NCI-H510A (cell line): ENCODE measurements at places on chromosomes 1 and 21.

GRCh38 chr1:207904391-207904790 lies 6.5 kb downstream of the CD34 start:
- DNase-seq = no peak

DNA sequence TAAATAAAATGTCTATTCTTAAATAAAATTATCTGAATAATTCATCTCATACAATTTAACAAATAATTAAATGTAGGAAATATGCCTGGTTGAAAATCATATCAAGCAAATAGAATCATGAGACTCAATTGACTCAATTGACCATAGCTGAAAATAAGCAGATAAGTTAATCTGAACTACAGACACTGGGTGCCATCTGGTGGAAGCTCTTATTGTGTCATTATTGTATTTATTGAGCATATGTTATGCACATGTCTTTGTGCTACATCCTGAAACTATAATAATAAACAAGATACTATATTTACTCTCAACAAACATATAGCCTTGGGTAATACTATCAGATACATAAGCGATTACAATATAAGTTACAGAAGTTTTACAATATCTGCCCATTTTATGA lies 41.0 kb downstream of the BRINP3 start:
- no peak for DNase-seq

- no peak for DNase-seq
These were observed 41.2 kb downstream of the LPAR3 start for GRCh38 chr1:84851839-84852238.

DNA sequence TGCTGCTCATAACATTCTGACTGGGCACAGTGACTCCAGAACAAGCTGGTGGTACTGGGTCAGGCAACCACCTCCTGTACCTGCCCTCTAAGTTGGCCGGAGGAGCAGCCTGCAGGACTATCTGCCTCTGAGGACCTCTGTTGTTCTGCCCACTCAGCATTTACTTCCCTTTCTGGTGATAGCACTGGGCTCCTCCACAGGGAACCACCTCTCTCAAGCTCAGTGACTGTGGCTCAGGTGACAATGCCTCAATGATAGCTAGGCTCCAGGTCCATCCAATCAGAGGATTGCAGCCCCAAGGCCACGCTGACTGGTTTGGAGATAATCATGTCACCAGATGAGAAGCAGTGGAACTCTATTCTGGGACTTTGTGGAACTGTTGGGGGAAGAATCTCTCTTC lies 15.8 kb downstream of the SLC41A1 start:
- no peak for DNase-seq

DNA sequence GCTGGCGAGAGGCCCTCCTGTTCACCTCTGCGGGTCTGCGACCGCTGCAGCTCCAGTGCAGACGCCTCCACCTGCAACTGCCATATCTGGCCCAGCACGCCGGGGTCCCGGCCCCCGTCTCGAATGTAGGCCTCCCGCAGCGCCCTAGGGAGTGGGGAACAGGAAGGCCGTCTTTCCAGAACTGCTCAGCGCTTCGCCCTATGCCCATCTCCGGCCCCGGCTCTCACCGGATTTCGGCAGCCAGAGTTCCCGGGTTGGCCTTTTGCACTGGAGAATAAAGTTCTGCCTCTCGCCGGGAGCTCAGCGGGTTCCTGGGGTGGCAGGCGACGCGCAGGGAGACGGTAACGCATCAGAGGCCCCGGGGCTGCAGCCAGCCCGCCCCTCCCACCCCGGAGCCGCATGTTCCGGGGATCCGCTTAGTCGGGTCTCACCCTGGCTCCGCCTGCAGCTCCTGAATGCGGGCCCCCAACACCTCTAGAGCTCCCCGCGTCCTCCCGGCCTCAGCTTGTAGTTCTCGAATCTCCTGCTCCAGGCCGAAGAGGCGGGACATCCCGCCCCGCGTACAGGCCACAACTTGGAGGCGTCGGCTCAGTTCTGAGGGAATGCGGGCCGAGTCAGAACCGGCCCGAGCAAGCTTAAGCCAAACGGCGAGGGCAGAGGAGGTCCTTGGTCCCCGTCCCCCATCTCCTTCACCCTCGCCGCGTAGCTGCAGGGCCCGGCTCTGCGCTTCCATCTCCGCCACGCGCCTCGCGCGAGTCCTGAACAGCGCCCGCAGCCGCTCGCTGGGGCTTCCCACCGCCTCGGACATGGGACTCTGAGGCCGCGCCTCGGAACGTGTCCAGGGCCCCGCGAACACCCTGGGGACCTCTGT lies 1.1 kb downstream of the CCDC17 start:
- no peak for DNase-seq

DNA sequence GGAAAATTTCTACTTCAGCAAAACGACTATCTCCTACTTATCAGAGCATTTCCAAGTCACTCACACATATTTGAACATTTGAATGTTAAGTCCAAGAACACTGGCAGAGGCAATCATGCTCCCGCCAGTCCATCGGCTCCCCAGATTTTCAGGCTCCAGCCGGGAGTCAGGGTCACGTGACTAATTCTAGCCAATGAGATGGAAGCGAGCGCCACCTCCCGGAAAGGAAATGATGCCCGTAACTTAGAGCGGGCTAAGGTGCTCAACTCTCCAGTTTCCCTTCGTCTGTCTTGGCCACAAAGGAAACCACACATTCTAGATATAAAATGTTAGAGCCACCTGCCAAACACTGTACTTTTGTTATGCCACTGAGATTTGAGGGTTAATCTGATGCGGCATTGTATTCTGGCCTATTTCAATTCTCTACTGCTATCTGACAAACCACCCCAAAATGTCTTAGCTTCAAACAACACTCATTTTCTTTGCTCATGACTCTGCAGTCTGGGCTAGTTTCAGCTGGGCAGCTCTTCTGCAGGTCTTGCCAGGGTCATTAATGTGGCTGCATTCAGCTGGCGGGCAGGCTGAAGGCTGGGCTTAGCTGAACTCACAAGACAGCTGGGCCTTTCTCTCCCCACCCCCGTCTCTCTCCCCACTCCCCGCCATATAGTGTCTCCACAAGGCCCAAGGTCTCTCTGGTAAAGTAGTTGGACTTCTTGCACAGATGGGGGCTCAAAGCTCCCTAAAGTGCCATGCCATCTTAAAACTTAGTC lies 16.5 kb upstream of the LHX4 start:
- no peak for DNase-seq

DNA sequence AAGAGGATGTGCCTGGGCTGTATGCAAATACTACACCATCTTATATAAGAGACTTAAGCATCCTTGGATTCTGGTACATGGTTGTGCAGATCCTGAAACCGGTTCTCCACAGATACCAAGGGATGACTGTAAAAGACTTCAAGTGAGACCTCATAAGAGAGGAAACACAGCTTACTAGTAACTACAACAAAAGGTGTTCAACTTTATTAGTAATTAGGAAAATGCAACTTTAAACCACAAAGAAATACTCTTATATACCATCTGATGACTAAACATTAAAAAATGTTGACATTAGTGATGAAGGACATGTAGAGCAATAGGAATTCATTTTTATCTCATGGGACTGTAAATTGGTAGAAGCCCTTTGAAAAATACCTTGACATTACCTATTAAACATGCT lies 102.7 kb downstream of the RASAL2 start:
- no peak for DNase-seq

- DNase-seq = no peak
These were observed 38.3 kb downstream of the GALNT2 start for GRCh38 chr1:230105245-230105753.

DNA sequence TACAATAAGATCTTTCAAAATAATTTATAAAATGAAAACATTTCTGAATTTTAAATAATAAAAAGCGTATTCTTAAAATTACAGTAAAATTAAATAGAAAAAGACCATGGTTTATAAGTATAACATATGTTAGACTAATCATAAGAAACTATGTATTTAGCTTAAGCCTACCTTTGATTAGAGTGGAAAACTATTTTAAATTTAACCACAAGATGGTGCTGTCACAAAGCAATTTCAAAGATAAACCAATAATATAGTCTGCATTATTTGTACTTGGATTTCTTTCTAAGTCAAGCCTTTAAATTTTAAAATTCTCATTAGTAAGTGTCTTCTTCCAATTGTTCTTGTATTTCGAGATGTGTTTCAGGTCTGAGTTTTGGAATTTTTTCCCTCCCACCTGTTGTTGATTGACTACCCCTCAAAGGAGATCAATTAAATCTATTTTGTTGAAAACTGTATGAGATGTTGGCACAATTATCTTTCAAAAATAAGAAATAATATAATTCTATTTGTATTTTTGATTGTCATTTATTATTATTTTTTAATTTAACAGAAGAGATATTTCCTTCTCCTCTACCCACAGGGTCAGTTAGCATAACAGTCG lies 459.8 kb downstream of the KCNT2 start:
- no peak for DNase-seq

GRCh38 chr1:59364037-59364436 lies 67.1 kb downstream of the FGGY start:
- no peak for DNase-seq

DNA sequence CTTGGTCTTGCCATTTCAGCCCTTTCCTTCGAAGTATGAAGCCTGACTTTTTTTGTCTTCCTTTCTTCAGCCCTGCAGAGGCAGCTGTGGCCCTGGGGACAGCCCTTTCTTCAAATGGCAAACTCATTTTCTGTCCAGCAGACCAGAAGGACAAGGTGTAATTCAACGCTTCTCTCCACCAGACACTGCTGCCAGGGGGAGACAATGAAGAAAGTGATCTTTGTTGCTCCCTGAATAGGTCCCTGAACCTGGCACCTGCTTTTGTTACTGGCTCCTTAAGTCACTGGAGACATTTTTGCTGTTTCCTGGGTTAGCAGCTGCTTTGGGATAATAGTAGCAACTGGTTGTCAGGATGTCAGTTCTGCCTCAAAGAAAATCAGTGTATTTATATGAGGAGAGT lies 50.8 kb upstream of the MACF1 start:
- no peak for DNase-seq

DNA sequence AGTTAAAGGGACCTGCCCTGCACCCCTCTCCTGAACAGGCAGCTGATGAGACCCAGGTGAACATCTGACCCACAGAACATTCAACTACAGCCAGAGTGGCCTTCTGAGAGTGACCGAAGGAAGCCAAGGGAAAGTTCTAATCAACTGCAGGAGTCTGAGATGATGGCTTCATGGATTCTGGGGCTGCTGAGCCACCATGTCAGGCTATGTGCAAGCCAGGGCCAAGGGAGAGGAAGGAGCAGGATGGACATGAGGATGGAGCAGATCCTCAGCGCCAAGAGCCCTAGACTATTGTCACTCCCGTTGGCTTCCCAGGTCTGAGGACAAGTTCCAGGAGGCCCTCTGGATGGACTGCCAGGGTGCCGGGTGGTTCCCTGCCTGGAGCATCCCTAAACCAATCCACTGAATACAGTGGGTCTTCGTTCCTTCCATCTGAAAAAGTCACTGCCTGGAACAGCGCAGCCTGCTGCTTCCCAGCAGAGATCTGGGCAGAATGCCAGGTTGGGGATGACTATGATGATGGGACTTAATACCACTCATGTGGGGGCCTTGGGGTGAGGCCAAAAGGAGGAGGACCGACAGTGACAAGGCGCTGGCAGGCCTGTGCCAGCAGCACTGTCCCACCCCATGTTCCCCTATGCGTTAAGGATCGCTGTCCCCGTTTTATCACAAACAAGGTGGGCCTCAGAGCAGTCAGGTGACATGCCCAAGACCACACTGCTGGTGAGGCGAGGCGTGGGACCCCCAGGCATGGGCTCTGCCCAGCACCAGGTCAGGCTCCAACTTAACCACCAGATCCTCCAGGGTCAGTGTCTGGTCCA lies 19.8 kb downstream of the SPOCD1 start:
- DNase-seq = no peak

DNA sequence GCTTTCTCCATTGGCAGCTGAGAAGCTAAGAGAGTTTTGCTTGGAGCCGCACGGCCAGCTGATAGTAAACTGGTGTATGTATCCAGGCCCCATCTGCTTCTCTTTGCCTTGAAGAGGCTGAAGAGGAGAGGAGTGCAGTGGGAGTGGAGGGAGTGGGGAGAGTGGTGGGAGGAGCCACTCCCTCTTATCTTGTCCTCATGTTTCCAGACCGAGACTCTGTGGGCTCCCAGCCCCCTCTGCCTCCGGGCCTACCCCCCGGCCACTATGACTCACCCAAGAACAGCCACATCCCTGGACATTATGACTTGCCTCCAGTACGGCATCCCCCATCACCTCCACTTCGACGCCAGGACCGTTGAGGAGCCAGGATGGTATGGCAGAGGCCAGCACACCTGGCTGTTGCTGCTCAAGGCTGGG lies 6.0 kb upstream of the LRRC71 start:
- DNase-seq = peak; percentile 31

- no peak for DNase-seq
These were observed 300.3 kb downstream of the ZP4 start for GRCh38 chr1:237590386-237590785.

GRCh38 chr1:170567214-170567613 lies 35.2 kb downstream of the GORAB start:
- no peak for DNase-seq

DNA sequence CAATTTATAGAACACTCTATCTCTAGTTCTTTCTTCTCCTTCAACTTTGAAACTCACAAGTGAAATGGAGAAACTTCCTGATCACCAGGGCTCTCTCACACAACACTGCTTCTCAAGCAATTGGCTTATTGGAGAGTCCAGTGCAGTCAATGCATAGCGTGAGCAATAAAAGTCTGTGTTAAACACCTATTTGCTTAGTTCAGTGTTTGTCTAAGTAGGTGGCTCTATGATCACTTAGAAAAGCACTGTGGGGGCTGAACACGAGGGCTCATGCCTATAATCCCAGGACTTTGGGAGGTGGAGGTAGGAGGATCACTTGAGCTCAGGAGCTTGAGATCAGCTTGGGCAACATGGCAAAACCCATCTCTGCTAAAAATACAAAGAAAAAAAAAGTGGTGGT lies 12.2 kb downstream of the CTSS start:
- DNase-seq = no peak

- DNase-seq = no peak
These were observed 61.3 kb upstream of the GPR153 start for GRCh38 chr1:6322161-6322560.

- no peak for DNase-seq
These were observed 4.2 kb upstream of the PTPN22 start for GRCh38 chr1:113875714-113876113.

DNA sequence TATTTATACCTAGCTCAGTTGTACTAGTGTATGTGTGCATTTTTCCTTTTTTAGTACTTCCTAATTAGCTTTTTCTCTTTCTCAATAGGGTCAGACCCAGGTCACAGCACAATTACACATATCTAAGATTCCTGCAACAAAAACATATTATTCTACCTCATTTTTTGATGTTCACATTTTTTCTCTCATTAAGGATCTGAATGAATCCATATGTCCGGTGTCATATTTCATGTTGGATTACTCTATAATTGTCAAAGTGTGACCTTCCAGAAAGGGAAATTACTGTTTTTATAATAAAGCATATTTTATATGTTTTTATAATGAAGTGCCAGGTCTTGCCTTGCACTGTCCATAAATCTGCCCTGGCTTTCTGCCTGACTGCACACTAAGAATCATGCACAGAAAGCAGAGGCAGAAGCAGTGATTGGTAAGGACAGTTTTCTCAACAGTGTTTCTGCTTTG lies 143.7 kb downstream of the KCNT2 start:
- DNase-seq = no peak
